CD8-positive, alpha-beta memory T cell (primary cell): ENCODE measurements at places on chromosomes 4 and X. TPM values are rescaled to one million over a fixed set of nuclear protein-coding genes. Genes with fewer than 3 reads are reported as not detected.
A peak's percentile ranks its signal among the peaks of the same experiment; 100 is the strongest.

The FAM236B gene
- not detected for total RNA-seq

The TMPRSS11E gene
- total RNA-seq, result 0.15 TPM

The AGTR2 gene
- total RNA-seq, result not detected

The PTPN13 gene
- total RNA-seq, result 0.07 TPM

The EVC2 gene
- 0.84 TPM for total RNA-seq

- no peak for DNase-seq
Observed at GRCh38 chr4:142365391-142365790, 480.7 kb downstream of the INPP4B start.

GRCh38 chr4:101960431-101960830, 169.9 kb downstream of the BANK1 start:
- DNase-seq, result no peak

DNA sequence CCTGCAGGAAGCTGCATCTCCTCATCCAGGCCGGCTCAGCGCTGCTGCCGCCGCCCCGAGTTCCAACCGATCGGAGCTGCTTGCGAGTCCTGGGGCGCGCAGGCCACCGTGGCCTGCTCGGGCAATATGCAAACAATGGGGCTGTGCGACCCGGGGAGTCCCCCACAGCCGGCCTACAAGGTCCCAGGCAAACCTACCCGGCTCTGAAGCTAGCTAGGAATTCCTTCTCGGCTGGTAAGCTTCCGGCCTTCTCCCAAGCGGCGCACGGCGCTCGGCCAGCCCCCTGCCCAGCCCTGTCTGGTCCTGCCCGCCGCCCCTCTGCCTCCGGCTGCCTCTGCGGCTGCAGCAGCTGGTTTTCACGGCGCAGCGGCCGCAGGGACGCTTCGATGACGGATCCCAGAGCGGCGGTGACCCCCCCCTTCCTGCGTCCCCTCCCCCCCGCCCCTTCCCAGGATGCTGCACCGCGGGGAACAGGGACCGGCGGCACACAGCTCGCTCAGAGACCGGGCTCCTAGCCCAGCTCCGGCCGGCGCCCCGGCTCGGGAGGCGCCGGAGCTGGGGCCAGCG, 59.4 kb downstream of the TSC22D3 start:
- peak; percentile 49 for DNase-seq

DNA sequence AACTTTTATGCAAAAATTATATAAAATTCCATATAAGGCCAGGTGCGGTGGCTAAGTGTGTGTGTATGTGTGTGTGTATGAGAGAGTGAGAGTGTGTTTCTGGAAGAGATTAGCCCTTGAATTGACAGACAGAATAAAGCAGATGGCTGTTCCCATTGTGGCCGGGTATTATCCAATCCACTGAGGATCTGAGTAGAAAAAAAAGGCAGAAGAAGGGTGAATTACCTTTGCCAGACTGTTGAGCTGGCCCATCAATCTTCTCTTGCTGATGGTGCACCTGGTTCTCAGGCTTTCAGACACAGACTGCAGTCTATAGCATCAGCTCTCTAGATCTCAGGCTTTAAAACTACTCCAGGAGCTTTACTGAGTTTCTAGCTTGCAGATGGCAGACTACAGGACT, 92.2 kb upstream of the SLIT2 start:
- DNase-seq, result no peak

DNA sequence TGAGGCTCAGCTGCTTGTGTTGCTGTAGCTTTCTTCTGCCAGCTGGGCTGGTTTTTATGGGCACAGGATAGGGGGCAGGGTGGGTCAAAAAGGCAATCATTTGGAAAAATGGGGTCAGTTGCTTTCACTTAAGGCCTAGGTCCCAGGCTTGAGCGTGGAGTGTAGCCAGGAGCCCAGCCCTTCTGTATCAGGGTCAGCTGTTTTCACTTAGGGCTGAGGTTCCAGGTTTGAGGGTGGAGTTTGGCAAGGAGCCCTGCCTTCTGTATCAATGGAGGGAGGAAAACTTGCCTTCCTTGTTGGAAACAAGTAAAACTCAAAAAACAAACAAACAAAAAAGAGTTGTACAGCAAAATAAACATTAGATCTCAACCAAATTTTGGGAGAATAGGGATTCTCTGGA, 37.0 kb upstream of the UGT8 start:
- DNase-seq, result no peak

DNA sequence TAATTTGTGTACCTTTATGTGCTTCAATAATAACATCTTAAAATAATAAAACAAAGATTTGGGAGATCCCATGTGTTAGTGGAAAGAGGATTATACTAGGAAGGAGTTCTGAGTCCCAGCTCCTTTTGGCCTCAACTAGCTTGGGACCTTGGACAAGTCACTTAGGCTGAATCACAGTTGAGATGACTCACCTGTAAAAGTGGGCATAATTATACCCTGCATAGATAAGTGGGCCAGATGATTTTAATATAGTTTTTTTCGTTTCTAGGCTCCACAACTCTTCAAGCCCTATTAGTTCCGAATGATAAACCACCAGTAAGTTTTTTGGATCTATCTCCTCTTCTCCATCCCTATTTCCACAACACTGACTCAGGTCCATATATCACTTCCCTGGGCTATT, 131.8 kb downstream of the ENOX2 start:
- DNase-seq, result no peak

DNA sequence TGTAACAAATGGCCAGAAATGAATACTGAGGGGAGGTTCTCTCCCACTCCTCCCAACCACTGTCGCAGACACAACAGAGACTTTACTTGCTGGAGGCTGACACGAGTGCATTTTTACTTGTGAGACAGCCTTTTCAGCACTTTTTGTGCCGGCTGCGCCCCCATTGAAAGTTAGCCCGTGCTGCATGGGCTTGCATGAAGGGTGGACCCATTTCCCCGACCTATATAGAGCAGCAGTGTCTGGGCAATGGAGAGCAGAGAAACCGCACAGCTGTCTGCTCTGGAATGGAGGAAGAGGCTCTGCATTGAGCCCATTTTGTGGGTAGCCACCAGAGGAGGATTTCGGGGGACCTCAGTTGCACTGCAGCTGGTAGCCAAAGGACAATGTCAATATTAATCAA, 208.8 kb downstream of the UGT8 start:
- no peak for DNase-seq

DNA sequence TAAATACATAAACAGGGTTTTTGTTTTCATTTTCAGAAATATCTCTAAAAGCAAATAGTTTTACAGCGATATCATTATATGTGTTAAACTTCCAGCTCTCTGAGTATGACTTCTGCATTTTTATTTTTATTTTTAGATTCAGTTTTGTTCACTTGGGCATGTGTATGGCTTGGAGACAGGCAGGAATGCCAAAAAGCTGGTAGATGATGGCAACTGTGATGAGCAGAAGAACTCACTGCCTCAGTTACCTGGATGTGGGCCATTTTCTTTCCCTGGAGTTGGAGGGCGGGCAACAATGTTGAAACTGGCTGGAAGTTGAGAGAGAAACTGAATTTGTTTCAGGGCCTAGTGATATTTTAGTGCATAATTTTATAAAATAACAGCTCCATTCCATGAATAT, 266.4 kb downstream of the ARHGAP24 start:
- no peak for DNase-seq

DNA sequence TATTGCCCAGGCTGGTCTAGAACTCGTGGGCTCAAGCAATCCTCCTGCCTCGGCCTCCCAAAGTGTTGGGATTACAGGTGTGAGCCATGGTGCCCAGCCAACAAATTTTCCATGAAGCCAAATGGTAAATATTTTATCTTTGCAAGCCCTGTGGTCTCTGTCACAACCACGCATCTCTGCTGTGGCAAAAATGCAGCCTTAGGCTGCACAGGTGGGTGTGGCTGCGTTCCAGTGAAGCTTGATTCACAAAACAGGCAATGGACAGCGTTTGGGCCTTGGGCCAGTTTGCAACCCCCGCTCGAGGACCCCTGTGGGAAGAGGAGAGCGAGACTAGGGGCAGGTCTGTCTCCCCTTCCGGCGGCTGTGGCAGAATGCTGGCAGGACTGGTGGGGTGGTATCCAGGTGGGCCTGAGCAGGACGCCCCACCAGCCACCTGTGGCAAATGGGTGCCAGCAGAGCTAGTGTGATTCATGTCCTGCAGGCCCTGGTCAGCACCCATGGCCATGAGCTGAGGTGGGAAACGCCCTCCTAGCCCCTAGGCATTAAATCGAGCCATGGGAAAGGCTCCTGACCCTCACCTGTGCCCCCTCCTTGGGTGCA, 19.7 kb downstream of the HTRA3 start:
- DNase-seq, result no peak

GRCh38 chr4:46993075-46994006, at the start of gene GABRA4:
TSS of gene GABRA4 (minus strand) at chr4:46993581. CDS start at chr4:46993424, 157 bp downstream.
- DNase-seq, result no peak
